ENCODE measurements at places on chromosomes 1 and 21.

GRCh38 chr1:112818990-112819689 lies 104.0 kb upstream of the PPM1J start:
- DNase-seq, result no peak

- no peak for DNase-seq
These were observed 37.8 kb upstream of the WNT2B start for GRCh38 chr1:112470966-112471365.

- DNase-seq, result no peak
These were observed 187.3 kb downstream of the ATP6V1G3 start for GRCh38 chr1:198352975-198353695.

DNA sequence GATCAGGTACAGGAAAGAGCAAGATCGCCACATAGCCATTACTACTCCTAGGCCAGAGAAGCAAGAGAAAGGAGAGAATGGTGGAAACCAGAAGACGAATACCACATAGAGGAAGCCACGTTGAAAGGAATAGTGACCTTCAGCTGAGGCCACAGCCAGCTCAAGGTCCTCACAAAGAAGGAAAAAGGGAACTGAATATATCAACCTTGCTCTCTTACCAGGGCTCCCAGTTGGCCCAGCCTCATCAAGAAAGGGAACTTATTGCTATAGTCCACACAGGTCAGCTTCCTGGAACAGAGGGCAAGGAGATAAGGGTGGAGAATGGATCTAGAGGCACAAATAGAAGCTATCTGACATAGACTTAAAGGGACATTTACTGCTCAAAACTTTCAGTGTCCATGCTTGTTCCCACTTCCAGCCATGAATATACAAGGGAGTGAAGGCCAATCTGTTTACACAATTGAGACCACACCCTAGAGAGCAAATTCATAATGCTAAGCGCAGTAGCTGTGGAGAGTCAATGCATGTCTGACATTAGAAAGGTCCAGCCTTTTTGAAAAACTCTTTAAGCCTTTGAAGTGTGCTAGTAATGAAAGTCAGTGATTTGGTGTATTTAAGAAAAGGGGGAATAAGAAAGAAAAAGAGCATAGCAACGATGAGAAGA lies 120.7 kb upstream of the ZC3H11B start:
- no peak for DNase-seq

DNA sequence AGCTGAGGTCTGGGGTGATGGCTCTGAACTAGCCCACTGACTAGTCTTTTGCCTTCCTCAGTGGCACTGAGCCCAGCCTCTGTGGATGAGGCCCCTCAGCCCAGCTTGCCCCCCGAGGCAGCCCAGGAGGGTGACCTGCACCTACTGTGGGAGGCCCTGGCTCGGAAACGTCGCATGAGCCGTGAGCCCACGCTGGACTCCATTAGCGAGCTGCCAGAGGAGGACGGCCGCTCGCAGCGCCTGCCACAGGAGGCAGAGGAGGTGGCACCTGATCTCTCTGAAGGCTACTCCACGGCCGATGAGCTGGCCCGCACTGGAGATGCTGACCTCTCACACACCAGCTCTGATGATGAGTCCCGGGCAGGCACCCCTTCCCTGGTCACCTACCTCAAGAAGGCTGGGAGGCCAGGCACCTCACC lies 87.8 kb downstream of the TRIM11 start:
- no peak for DNase-seq

DNA sequence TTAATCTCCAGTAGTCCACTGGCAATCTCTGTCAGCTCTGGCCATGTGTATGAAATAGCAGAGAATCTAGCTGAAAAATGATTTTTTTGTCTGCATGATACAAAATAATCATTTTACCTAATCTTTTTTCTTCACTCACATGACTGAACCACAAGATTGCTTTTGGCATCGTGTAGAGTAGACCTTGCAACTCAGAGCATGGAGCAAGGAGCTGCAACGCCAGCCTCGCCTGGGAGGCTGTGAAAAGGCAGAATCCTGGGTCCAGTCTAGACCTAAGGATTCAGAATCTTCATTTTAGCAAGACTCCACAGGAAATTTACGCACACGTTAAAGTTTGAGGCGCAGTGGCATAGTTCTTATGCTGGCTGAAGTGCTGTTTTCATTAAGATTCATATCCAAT lies 40.2 kb downstream of the TOMM20 start:
- DNase-seq, result no peak

DNA sequence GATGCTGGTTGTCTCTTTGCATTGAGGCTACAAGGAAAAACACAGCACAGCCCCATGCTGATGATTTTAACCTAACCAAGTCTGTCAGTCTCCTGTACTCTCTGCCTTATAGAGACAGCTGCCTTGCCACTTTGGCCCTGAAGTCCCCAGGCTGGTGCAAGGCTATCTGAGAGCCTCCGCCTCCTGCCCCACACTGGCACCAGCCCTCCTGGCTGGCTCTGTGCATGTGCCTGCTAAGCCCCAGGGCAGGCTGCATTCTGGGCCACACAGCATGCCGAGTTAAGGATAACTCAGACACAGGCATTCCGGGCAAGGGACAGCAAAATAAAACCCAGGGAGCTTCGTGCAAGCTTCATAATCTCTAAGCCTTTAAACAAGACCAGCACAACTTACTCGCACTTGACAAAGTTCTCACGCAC lies 910 bp downstream of the RUNX1 start:
- no peak for DNase-seq

DNA sequence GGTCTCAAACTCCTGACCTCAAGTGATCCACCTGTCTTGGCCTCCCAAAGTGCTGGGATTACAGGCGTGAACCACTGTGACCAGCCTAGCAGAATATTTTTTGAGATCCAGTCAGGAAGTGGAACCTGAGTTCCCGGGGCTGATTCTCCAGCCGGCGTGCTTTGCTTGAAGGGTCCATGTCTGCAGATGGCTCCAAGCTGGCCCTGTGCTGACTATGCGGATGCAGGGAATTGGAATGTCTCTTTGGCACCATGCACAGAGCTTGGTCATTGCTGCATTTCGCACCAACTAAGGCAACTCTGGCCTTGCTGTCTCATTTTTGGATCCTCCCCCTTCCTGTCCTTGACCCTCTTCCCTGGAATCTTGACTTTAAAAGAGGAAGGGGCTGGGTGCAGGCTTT lies 28.1 kb downstream of the ARHGEF10L start:
- no peak for DNase-seq
